ENCODE measurements at places on chromosomes 16 and 17.

- no peak for DNase-seq
Observed at GRCh38 chr16:11268921-11269375, at the start of gene TNP2. Gene TNP2, minus strand, starts transcription at chr16:11269325. Its CDS starts 63 bp downstream, at chr16:11269262.

DNA sequence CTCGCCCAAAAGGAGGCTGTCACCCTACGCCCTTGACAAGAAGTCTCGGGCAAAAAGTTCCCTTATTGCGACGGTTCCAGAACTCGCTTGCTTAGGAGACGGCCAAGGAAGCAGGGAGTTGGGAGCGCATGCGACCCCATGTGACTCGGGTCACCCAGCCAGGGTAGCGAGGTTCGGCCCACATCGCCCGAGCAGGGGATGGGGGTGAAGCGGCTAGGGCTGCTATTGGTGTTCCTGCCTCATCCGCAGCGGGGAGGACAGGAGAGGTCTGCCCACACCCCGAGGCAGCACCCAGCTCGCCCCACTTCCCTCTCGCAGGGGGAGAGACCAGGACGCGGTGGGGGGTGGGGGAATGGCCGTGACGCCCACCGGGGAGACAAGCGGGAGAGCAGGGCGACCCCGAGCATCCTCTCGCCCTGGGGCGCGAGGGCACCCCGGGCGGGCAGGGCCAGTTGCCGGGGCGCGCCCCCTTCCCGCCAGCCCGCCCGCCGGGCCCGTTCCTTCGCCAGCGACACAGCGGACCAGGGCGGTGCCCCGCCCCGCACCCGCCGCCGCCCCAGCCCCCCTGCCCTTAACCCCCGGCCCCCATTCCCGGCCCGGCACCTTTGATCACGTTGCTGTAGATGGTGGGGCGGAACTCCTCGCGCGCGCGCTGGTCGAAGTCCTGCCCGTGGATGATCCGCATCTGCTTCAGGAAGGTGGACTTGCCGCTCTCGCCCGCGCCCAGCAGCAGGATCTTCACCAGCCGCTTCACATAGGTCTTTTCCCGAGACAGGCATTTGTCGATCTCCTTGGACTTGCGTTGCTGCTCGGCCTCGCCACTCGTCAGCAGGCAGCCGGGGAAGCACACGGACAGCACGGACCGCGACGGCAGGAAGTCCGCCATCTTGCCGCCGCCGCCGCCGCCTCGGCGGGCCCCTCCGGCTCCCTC is 567 bp downstream of the GNA13 start:
- peak; percentile 59 for DNase-seq

GRCh38 chr17:5861246-5861645 is 208.9 kb upstream of the WSCD1 start:
- DNase-seq: no peak

- peak; percentile 83 for DNase-seq
Observed at GRCh38 chr16:11977376-11978041, 975 bp downstream of the SNX29 start.
